ENCODE measurements at places on chromosomes 2 and 18.

- DNase-seq, result peak; percentile 49
These were observed 82.8 kb upstream of the SEC11C start for GRCh38 chr18:59056706-59057492.

- no peak for DNase-seq
These were observed 13.3 kb upstream of the CNNM3 start for GRCh38 chr2:96802721-96803120.

GRCh38 chr2:45909677-45910191 lies 258.3 kb downstream of the PRKCE start:
- DNase-seq, result no peak

- DNase-seq, result no peak
These were observed 9.3 kb upstream of the NEU2 start for GRCh38 chr2:233023007-233023760.

DNA sequence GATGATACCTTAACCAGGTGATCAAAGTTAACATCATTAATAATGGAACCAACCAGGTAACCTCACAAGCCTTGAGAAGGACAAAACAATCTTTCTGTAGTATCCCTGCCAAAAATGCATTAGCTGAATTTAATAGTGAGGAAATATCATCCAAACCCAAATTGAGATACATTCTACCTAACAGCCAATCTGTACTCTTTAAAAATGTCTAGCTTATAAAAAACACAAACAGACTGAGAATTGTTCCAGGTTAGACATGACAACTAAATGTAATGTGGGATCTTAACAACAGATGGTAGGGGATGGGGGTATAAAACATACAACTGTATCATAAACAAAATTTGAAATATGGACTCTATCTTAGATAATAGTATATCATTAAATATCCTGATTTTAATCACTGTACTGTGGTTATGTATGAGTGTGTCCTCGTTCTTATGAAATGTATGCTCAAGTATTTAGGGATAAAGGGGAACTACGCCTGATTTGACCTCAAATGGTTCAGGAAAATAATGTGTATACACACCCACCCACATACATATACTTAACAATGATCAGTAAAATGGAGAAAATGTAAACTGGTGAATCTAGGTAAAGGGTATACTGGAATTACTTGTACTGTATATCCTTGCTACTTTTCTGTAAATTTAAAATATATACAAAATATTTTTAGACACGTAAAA lies 1.7 kb downstream of the FANCL start:
- DNase-seq, result no peak

DNA sequence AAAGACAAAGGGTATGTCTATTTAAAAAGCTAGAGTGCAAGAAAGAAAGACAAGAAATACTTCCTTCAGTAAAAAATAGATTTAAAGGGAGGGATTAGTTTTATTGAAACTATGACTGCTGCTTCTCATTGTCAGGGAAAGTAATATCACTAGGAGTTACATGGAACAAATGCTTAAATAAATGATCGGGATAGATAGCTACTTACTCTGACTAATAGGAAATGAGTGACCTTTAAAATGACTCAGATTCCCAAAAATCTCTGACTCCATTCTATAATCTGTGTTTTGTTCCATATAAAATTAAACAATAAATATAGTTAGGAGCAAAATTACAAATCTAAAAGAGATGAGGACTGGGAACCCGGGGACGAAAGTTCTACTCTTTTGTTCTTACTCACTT lies 669.3 kb downstream of the NR4A2 start:
- DNase-seq, result no peak

DNA sequence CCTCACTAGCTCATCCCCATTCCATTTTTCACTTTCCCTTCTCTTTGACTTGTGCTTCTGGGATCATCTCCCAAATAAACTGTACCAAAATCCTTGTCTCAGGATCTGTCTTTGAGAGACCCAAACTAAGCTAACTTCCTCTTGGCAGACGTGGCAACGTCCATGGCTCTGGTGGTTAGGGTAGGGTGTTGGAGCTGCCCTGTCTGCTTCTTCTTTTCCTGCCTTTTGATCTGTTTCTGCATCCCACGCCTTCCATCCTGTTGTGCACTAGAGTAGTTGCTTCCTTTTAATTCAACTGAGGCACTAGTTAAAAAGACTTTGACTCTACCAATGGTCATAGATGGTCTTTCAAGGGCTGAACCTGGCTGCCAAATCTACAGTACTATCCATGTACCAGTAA lies 5.5 kb upstream of the MAP4K4 start:
- DNase-seq, result no peak

DNA sequence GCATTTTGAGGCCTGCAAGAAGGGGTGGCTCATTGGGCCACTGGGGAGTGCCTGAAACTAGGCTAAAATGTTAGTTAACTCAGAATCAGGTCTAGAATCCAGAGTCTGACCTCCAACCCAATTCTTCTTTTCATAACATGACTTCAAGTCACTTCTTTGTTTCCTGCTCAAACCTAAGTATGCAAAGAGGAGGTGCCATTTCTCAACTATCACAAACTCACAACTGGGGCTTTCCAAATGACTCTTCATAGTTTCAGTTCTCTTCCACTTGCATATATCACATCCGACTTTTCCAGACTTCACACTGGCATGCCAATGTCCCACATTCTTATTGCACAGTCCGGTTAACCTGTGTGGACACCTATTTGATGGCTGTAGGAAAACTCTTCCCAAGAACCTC lies 211.6 kb downstream of the TCF4 start:
- DNase-seq, result no peak

GRCh38 chr18:57976230-57976773 lies 67.7 kb upstream of the NEDD4L start:
- no peak for DNase-seq

- DNase-seq, result no peak
These were observed 36.9 kb downstream of the SCN9A start for GRCh38 chr2:166338831-166339339.

GRCh38 chr2:96145036-96145847 lies at the start of gene DUSP2:
DUSP2 (minus strand) TSS chr2:96145440; CDS start chr2:96145354, 86 bp downstream.
- peak; percentile 37 for DNase-seq

DNA sequence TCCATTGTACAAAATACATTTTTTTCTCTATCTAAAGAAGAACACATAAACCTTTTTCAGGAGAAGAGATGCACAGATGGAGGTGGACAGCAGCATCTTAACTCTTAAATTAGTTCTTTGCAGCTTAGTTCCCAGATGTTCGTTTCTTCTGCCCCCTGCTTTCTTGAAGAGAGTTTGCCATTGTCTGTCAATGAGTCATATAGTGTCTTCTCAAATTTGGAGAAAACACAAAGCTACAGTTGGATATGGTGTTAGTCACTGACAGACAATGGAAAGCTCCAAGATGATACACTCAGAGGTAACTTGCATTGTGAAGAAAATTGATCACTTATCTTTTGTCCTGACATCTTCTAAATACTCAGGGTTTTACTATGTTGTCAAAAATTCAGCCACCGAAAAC lies 48.8 kb upstream of the TMEFF2 start:
- DNase-seq, result no peak

DNA sequence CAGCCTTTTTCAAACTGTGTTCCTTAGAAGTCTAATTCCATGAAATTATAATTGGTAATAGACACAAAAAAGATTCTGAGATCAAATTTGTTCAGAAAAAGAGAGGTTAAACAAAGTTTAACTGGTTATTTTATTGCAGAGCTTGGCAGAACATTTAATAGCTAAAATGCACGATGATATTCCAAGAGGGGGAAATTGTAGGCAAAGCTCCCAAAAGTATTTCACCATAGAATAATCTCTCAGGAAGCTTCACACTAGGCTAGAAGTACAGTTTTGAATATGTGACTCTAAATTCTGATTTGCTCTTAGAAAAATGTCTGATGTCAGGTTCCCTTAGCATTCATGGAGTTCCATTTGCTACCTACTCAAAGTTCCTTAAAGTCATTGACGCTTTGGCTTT lies 292.4 kb upstream of the SETBP1 start:
- no peak for DNase-seq

DNA sequence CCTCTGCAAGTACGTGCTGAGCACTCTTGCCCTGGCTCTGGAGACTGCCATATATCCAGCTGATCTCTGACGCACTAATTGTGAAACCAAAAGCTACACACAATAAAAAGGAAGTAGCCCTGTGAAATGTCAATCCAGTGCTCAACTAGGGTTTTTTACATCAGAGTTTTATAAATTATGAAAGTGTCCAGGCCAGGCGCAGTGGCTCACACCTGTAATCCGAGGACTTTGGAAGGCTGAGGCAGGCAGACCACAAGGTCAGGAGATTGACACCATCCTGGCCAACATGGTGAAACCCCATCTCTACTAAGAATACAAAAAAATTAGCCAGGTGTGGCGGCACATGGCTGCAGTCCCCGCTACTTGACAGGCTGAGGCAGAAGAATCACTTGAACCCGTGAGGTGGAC lies 24.5 kb upstream of the PEX13 start:
- DNase-seq, result no peak

GRCh38 chr2:69097891-69098655 lies 85.1 kb downstream of the ANTXR1 start:
- no peak for DNase-seq

DNA sequence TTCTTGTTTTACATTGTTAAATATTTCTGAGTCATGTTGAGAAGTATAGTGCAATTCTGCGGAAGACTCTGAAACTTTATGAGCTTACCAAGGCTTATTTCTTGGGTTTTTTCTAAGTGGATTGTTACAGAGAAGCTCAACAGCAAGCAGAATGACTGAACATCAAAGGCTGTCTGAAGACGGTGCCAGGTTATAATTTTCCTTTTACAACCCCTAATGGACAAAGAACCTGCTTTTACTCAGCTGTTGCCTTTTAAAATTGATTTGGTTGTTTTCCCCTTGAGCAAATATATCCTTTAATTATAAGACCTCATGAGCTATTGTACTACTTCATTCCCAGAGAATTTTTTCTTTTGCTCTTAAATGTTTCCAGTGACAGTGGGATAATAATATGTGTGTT lies 41.6 kb downstream of the LAMA3 start:
- no peak for DNase-seq

DNA sequence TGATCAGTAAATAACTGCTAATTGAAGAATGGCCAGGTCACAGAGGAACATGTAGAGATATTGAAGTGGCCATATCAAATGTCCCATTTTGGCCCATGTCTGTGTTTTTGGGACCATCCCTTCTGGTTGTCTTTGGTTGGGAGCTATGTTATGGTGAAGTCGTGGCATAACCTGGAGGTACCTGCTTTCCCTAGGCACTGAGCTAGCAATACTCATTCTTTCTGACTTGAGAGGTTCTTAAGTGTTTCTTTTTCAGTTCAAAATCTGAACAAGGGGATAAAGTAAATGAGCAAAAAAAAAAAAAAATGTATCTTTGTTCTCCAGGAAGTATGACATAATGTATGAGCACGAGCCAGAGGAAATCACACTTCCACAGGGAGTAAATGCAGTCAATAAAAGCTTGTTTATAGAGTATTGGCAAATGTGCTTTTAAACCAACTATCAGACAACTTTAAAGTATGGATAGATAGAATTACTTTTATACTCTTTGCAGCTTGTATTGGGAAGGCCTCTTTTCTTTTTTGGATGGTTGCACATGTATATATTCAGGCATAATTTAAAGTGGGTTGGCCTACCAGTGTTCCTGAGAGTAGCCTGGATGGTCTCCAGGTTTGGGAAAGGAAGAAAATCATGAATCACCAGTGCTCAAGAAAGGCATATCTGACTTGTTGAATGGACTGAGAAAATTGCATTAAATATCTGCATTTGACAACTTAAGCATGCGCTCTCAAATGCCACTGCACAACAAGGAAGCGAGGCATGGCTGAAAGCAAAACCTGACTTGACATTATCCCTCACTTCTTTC lies 125.0 kb downstream of the SPHKAP start:
- no peak for DNase-seq

DNA sequence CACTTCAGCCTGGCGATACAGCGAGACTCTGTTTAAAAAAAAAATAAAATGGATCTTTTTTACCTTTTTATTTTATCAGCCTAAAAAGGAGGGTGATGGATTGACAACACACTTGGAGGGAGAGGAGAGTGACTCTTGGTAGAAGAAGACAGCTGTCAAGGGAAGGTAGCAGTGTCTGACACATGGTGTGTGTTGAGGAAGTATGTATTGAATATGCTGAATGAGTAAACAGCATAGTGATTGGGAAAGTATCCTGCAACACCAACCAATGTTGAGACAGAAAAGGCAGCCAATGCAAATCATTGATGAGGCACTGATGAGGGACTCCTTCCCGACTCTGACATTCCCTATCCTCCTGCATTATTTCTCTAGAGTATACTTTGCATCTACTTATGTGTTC lies 306.4 kb downstream of the LPIN1 start:
- no peak for DNase-seq

- no peak for DNase-seq
These were observed 113.9 kb downstream of the MYO5B start for GRCh38 chr18:50080932-50081560.

DNA sequence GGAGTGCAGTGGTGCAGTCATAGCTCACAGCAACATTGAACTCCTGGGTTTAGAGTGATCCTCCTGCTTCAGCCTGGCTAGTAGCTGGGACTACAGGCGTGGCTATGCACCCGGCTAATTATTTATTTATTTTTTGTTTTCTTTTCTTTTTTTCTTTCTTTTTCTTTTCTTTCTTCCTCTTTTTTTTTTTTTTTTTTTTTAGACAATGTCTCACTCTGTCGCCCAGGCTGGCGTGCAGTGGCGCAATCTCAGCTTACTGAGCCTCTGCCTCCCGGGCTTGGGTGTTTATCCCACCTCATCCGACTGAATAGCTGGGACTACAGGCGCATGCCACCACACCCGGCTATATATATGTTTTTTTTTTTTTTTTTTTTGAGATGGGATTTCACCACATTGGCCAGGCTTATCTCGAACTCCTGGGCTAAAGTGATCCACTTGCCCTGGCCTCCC lies 1.4 kb upstream of the ANXA4 start:
- no peak for DNase-seq
